ENCODE measurements at places on chromosomes 3 and 15.

- DNase-seq: peak; percentile 39
Measured at GRCh38 chr15:56428821-56429458, 36.0 kb downstream of the MNS1 start.

DNA sequence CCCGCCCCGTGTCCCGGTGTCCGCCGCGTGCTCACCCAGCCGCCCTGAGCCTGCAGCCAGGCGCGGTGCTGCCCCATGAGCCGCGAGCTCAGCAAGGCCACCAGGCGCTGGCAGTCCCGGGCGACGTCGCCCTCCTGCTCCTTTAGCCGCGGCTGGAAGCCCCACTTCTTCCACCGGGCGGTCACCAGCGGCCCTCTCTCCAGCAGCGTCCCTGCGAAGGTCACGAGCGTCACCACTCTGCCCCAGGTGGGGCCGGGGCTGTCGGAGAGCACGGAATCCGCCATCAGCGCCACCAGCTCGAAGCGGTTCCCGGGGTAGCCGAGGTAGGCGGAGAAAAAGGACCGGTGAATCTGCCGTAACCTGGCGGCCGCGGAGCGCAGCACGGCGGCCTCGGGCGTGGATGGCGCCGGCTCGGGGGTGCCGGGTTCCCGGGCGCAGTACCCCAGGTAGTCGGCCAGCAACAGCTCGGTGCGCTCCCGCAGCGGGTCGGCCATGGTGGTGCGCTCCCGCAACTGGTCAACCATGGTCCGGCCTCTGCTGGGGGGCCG, 298 bp downstream of the BCL2L10 start:
- no peak for DNase-seq

GRCh38 chr3:11423868-11424267, 151.7 kb downstream of the ATG7 start:
- no peak for DNase-seq

- DNase-seq: no peak
Measured at GRCh38 chr15:80572337-80572736, 122.8 kb upstream of the ABHD17C start.

GRCh38 chr15:41205315-41205714, 25.2 kb downstream of the EXD1 start:
- peak; percentile 35 for DNase-seq

- no peak for DNase-seq
Measured at GRCh38 chr3:169334991-169335390, 328.5 kb downstream of the MECOM start.

- peak; percentile 99 for DNase-seq
Measured at GRCh38 chr15:67150023-67150860, 84.8 kb downstream of the SMAD3 start.

DNA sequence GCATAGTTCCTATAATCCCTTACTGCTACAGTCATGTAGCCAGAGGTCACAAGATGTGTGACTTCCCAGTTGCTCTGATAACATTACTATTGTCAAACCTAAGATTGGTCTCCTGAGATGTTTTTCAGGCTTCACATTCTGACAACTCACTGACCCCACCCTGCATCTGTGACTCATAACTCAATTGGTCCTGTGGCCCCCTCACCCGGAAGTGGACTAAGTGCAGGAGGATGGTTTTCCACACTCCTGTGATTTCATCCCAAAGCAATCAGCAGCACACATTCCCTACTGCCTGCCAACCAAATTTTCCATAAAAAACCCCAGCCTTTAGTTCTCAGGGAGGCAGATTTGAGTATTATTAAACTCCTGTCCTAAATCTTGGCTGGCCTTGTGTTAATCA, 564.9 kb upstream of the ZNF385D start:
- DNase-seq: peak; percentile 1

DNA sequence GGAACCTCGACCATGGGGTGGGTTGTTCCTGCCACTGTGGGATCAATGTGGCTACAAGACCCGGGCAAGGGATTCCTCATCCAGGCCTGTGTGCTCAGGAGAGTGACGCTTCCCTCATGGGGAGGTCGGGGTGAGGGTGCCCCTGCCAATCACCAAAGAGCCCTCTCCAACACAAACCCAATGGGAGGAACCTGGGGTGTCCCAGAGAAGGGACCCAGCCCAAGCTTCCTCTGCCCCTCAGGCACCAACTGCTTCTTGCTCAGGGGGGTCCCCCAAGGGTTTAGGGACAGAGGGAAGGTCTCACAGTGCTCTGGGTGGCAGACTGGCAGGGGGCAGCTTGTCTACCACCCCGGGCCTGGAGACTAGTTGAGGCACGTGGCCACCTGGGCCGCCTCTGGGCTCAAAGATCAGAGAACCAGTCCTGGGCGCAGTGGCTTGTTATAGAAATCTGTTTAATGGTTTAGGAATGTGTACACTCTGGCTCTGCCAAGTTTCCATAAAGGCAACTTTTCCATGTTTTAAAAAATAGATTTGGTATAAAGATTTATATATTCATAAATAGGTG, 26.6 kb downstream of the GP9 start:
- DNase-seq: peak; percentile 48

DNA sequence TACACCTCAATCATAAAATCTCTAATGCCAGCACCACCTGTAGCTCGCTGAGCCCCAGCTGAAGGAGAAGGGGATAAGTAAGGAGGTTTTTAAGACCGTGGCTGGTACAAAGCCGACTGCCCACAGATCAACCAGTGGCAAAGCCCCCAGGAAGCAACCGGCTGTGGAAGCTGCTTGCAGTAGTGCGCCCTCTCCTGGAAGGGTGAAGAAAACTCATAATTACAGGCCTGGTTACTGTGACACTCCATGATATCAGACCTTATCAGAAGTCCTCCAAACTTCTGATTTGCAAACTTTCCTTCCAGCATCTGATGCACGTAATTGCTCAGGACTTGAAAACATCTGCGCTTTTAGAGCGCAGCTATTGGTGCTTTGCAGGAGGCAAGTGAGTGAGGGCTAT, 63.1 kb upstream of the MCTP2 start:
- no peak for DNase-seq

DNA sequence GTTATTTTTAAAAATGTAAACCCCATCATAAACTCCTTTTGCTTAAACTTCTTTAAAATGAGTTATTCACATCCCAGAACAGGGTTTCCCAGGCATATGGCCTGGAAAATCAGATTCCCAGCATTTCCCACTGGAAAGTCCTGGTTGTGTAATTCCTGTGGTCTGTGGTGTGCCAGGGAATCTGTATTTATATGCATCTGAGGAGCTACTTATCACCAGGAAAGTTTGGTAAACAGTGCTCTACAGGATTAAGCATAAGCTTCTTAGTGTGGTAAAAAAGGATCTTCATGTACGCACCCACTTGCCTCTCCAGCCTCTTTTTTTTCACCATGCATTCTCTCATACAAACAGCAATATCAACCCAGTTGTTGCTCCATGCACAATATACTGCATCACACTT, 28.2 kb downstream of the MEIS2 start:
- no peak for DNase-seq

GRCh38 chr15:42456971-42457370, 34.0 kb downstream of the ZNF106 start:
- DNase-seq: no peak

DNA sequence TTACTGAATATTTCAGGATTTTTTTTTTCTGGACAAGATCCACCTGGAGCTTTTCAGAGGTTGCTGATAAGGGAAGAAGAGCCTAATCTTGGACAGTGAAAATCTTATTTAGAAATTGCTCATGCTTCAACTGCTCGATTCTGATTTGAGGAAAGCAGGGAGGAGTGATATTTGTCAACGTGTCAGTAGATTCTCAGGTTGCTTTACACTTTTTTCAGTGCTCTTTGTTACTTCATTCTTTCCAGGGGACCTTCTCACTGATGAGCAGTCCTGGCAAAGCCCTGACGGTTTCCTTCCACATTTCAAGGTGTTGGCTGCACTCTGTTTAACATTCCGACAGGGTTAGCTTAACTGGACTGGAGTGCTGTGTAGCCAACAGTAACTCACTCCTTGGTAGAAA, 24.1 kb upstream of the RARB start:
- no peak for DNase-seq

DNA sequence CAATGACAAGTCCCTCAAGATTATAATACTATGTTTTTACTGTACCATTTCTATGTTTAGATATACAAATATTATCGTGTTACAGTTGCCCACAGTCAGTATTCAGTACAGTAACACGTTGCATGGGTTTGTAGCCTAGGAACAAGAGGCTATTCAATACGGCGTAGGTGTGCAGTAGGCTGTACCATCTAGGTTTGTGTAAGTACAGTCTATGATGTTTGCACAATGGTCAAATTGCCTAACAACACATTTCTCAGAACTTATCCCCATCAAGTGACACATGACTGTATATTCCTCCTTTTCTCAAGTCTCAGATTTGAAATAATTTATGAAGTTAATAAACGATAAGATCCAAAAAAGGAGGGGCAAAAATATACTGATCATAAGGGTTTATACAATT, 21.7 kb downstream of the ZDHHC3 start:
- DNase-seq: no peak

DNA sequence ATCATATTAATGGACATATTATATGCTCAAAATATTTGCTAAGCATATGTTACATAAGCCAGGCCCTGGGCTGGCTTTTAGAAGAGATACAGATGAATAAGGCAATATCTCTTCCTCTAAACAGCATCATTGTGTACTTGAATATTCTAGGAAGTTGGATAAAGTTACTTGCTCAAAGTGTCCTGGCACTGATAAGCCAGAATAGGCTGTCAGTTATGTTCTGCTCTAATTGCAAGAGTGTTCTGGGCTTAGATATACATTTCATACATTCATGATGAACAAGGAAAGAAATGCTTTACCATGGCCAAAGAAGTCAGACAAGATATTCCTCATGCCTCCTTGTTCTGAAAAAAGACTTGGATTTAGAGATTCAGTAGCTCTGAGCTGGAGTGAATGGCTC, 40.7 kb downstream of the KBTBD12 start:
- no peak for DNase-seq

- DNase-seq: no peak
Measured at GRCh38 chr3:71752831-71753700, 589 bp upstream of the GPR27 start.

DNA sequence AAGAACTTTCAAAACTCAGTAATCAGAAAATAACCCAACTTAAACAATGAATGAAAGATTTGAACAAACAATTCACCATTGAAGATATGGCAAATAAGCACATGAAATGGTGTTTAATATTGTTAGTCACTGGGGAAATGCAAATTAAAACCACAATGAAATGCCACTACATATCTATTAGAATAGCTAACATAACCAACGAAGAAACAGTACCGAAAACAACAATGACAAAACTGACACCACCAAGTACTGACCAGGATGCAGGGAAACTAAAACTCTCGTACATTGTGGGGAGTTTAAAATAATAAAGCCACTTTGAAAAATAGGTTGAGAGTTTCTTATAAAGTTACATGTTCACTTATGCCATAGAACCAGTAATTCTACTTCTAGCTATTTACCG, 69.1 kb downstream of the KBTBD8 start:
- DNase-seq: no peak

GRCh38 chr3:25056036-25056755, 371.9 kb upstream of the RARB start:
- no peak for DNase-seq

- DNase-seq: no peak
Measured at GRCh38 chr3:14997941-14998340, 50.6 kb downstream of the NR2C2 start.

DNA sequence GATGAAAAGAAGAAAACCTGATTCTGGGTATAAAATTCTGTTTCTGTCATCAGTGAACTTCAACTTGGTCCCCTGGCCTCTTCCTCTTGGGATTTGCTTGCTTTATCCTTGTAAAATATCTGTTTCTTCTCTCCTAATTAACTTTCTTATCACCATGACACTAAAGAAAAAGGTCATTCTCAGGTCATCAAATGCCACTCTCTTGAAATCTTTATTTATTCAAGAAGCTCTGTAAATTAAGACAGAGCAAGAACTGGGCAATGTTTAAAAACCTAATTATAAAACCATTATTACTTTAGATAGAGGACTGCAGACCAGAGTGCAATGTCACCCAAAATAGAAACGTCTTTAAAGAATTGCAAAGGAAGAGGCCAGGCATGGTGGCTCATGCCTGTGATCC, 6.0 kb upstream of the LIPC start:
- no peak for DNase-seq

DNA sequence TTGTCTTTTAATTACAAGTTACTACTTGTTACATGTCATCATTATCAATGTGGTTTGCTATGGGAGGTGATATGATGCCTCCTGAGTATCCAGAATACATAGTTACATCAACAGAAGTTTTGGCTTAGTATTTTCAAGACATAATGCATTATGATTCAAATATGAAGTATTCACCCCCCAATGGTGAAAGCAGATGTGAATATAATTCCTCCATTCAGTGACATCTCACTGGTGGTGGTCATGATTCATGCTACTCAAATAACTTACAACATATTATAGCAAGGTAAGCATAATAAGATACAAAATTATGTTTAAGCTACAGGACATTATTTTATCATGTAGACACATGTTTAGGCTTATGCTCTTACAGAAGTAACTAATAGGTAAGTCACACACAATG, 34.9 kb upstream of the TTBK2 start:
- peak; percentile 90 for DNase-seq

- no peak for DNase-seq
Measured at GRCh38 chr15:60762638-60763037, 283.7 kb upstream of the ICE2 start.

- no peak for DNase-seq
Measured at GRCh38 chr3:31917303-31918005, 63.6 kb downstream of the OSBPL10 start.

GRCh38 chr15:37929238-37929637, 5.2 kb upstream of the TMCO5A start:
- peak; percentile 20 for DNase-seq

GRCh38 chr15:79956354-79956939, 14.5 kb downstream of the BCL2A1 start:
- no peak for DNase-seq

- DNase-seq: peak; percentile 64
Measured at GRCh38 chr15:49624056-49624455, 3.2 kb downstream of the DTWD1 start.

DNA sequence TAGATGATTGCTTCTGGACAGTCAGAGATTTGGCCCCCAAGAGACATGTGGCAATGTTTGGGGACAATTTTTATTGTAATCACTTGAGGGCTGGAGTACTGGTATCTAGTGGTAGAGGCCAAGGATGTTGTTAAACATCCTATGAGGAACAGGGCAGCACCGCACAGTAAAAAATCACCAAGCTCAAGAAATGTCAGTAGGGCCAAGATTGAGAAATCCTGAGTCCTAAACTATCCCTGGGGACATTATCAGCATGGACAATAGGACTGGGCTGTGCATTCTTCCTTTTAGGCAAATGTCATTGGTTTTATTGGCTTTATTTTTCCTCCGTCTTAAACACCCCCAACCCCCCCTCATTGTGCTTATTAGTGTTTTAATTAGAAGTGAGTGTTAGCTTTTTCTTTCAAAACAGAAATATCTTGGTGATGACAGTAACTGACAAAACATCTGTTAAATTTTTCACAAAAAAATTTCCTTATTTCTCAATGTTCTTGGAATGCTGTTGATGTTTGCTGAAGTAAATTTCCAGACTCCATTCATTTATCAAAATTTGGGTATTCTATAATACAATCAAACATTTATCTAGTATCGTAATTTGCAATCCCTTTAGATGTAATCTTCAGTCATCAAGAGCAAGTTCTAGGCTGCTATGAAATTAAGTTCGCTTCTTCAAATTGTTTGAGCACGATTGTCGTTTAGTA, 944.4 kb downstream of the VGLL3 start:
- no peak for DNase-seq
